ENCODE measurements at places on chromosomes 12 and 14. TPM values are rescaled to one million over a fixed set of nuclear protein-coding genes. Genes with fewer than 3 reads are reported as not detected.
A peak's percentile ranks its signal among the peaks of the same experiment; 100 is the strongest.

ACSM4 gene
- total RNA-seq, result not detected

CHFR gene
- total RNA-seq, result 44.4 TPM

SOAT2 gene
- not detected for total RNA-seq

GRCh38 chr12:87376722-87377121 lies 652.5 kb downstream of the C12orf50 start:
- no peak overlapping the region for H3K4me3 ChIP-seq
- no peak overlapping the region for H3K27ac ChIP-seq
- no peaks in the 10 kb centered on the region for H3K36me3 ChIP-seq

GRCh38 chr12:57607958-57608663 lies 3.1 kb upstream of the ARHGEF25 start:
- peaks cover 3% of the 10 kb centered on the region for H3K36me3 ChIP-seq
- DNase-seq, result no peak
- no peak overlapping the region for H3K4me3 ChIP-seq
- peaks cover 8% of the 10 kb centered on the region for H3K4me1 ChIP-seq
- H3K27me3 ChIP-seq, result peaks cover 4% of the 10 kb centered on the region

- H3K36me3 ChIP-seq, result no peaks in the 10 kb centered on the region
- H3K27me3 ChIP-seq, result no peaks in the 10 kb centered on the region
- DNase-seq, result no peak
- H3K27ac ChIP-seq, result no peak overlapping the region
Observed at GRCh38 chr14:29461101-29461500, 466.5 kb downstream of the PRKD1 start.

GRCh38 chr14:47485421-47485820 lies 190.0 kb downstream of the MDGA2 start:
- no peak overlapping the region for H3K27ac ChIP-seq
- H3K27me3 ChIP-seq, result no peaks in the 10 kb centered on the region
- no peak overlapping the region for H3K4me3 ChIP-seq
- H3K36me3 ChIP-seq, result no peaks in the 10 kb centered on the region
- DNase-seq, result no peak
- H3K4me1 ChIP-seq, result no peaks in the 10 kb centered on the region

- H3K27ac ChIP-seq, result no peak overlapping the region
- DNase-seq, result peak; percentile 76
- peaks cover 4% of the 10 kb centered on the region for H3K4me1 ChIP-seq
- no peaks in the 10 kb centered on the region for H3K27me3 ChIP-seq
Observed at GRCh38 chr12:121668750-121669520, 519 bp downstream of the MORN3 start.

DNA sequence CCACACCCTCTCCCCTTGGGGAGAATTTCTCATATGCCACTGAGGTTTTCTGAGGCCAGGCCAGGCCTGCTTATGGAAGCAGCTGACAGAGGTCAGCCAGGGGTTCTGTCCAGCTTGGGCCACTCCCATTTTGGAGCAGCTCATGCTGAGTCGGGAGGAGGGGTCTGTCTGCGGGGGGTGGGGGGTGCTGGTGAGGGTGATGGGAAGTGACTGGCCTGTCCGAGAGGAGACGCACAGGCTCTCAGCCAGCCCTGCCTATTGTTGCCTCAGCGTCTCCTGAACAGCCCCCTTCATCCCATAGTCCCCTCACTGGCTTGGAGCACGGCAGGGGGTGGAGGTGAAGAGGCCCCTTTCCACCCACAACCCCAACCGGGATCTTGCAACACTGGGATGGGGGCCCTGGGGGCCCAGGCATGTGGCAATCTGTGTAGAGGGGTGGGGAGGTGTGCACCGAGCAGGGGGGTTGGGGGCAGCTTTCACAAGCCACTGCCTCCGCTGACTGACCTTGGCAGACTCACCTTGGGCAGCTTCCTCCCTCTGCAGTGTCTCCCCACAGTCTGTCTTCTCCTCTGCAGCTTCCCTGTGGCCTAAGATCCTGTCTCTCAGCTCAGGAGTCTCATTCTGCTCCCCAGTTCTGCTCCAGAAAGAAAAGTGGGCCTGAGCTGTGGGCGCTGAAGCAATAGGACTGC lies 5.5 kb downstream of the CEBPE start:
- no peaks in the 10 kb centered on the region for H3K27me3 ChIP-seq
- no peaks in the 10 kb centered on the region for H3K36me3 ChIP-seq
- peaks cover 29% of the 10 kb centered on the region for H3K4me1 ChIP-seq
- no peak overlapping the region for H3K27ac ChIP-seq

DNA sequence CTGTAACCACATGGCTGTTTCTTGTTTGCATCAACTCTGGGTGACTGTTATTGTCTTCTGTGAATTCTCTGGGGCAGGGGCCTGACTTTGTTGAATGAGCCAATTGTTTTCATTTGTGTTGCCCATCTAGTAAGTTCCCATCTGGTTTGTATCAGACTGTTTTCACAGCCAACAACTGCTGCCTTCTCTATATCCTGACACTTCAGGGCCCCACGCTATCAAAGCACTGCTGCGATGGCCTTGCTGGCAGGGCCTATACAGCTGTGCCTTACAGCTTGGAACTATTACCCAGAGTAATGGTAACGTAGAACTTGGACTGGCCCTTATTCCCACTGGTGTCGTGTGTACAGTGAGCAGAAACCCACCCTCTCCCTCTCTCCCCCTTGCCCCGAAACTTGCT lies 104.3 kb upstream of the DACT1 start:
- no peaks in the 10 kb centered on the region for H3K36me3 ChIP-seq
- peak overlapping the region; percentile 74 for H3K27ac ChIP-seq

DNA sequence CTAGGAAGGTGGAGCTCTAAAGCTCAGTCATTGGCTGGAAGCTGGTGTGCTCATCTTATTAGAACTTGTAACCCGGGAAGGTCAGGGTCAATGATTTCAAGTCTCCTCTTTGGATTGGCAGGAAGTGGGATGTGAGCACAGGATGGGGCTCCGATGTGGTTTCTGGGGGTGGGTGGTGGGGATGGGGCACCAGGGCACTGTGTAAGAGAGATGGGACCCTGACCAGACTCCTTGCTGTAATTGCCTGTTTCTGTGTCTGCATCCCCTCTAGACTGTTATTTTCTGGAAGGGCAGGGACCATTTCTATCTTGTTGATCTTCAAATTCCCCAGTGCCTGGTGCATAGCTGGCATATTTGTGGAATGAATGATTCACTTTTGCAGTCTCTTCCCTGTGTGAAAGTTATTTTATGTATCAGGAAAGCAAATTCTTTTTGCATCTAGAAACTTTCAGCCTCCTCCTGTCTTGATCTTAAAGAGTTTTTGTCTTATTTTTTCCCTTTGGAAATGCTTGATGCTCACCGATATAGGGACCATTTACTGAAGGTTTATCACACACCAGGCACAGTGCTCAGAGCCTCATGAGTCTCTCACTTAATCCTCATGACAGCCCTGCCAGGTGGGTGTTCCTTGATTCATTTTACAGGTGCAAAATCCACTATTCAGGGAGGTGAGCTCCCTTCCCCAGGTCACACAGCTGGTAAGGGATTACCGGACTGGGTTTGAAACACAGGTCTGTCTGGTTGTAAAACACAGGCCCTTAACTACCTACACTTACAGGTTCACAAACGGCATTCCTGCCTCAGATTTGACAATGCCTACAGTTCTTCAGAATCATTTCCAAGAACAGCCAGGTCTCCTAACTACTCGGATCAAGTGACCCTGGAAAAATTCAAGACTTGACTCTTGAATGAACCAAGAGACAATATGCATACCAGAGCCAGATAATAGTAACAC lies 86.9 kb upstream of the IGF1 start:
- peak; percentile 9 for DNase-seq
- H3K27ac ChIP-seq, result no peak overlapping the region
- H3K27me3 ChIP-seq, result no peaks in the 10 kb centered on the region
- no peak overlapping the region for H3K4me3 ChIP-seq
- H3K4me1 ChIP-seq, result no peaks in the 10 kb centered on the region

GRCh38 chr12:58529897-58530741 lies 390.2 kb downstream of the LRIG3 start:
- no peaks in the 10 kb centered on the region for H3K4me1 ChIP-seq
- no peaks in the 10 kb centered on the region for H3K36me3 ChIP-seq
- H3K4me3 ChIP-seq, result no peak overlapping the region
- no peak for DNase-seq
- no peak overlapping the region for H3K27ac ChIP-seq

GRCh38 chr14:96861568-96862310 lies 64.6 kb downstream of the VRK1 start:
- no peaks in the 10 kb centered on the region for H3K4me1 ChIP-seq
- H3K27ac ChIP-seq, result no peak overlapping the region
- DNase-seq, result no peak
- no peaks in the 10 kb centered on the region for H3K27me3 ChIP-seq

GRCh38 chr14:97196336-97196735 lies 399.2 kb downstream of the VRK1 start:
- no peak overlapping the region for H3K27ac ChIP-seq
- no peaks in the 10 kb centered on the region for H3K36me3 ChIP-seq
- no peak for DNase-seq
- H3K4me3 ChIP-seq, result no peak overlapping the region

DNA sequence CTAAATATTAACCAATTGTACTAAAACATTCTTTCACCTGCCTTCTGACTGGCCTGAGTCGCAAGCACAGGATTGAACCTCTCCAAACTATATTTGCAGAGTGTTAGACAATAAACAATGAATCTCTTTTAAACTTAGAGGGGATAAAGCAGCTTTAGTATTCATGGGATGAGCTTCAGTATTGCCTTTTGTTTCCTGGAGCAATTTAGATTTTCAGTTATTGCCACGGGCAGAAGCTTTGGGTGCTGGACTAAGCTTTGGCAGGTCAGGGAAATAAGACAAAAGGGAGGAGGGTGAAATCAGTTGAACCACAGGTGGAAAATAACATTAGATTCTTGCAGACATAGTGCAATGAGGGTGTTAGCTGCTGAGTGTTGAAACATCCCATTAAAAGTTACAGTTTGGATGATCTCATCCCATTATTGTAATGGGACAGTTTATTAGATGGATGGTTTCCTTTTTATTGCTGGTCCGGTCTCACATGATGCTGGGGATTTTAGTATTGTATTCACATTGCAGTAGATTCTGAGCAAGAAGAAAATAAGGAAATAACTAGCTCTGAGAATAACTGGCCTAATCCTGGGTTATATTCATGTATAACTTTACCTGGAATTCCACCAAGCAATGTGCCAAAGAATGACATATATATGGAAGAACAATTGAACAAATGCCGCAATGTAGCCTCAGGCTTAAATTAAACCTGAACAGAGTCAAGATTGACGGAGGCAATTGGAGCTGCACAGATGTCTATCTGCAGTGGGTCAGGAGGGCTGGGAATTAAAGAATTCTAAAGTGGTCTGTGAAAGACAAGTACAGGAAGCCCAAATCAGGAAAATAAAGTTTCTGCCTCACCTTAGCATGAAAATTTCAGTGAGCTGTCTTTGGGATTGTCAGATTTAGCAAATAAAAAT lies 1092.8 kb upstream of the SEL1L start:
- H3K27ac ChIP-seq, result no peak overlapping the region
- H3K36me3 ChIP-seq, result no peaks in the 10 kb centered on the region
- no peak overlapping the region for H3K4me3 ChIP-seq
- H3K27me3 ChIP-seq, result no peaks in the 10 kb centered on the region
- no peaks in the 10 kb centered on the region for H3K4me1 ChIP-seq

DNA sequence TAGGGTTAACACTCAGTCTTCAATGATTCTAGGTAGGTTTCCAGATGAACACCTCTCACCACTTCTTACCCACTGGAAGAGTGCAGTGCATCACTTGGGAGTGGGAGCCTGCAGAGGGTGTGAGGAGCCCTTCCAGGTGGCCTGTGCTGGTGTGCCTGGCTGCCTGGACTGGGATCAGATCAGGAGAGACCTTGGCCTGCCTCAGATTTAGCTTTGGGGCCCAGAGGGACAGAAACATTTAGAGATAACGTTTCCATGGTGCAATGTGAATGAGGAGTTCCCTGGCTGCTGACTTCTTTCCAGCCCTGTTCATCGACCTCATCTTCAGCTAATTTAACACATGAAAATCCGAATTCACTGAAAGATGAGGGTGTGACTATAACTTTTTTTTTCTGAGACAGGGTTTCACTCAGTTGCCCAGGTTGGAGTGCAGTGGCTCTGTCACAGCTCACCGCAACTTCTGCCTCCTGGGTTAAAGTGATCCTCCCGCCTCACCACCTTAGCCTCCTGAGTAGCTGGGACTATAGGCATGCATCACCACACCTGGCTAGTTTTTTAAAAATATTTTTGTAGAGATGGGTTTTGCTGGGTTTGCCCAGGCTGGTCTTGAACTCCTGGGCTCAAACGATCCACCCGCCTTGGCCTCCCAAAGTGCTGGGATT lies 53.6 kb downstream of the SUSD6 start:
- no peaks in the 10 kb centered on the region for H3K27me3 ChIP-seq
- peak overlapping the region; percentile 34 for H3K27ac ChIP-seq
- no peaks in the 10 kb centered on the region for H3K36me3 ChIP-seq
- H3K4me3 ChIP-seq, result no peak overlapping the region
- DNase-seq, result no peak
- peaks cover 22% of the 10 kb centered on the region for H3K4me1 ChIP-seq

DNA sequence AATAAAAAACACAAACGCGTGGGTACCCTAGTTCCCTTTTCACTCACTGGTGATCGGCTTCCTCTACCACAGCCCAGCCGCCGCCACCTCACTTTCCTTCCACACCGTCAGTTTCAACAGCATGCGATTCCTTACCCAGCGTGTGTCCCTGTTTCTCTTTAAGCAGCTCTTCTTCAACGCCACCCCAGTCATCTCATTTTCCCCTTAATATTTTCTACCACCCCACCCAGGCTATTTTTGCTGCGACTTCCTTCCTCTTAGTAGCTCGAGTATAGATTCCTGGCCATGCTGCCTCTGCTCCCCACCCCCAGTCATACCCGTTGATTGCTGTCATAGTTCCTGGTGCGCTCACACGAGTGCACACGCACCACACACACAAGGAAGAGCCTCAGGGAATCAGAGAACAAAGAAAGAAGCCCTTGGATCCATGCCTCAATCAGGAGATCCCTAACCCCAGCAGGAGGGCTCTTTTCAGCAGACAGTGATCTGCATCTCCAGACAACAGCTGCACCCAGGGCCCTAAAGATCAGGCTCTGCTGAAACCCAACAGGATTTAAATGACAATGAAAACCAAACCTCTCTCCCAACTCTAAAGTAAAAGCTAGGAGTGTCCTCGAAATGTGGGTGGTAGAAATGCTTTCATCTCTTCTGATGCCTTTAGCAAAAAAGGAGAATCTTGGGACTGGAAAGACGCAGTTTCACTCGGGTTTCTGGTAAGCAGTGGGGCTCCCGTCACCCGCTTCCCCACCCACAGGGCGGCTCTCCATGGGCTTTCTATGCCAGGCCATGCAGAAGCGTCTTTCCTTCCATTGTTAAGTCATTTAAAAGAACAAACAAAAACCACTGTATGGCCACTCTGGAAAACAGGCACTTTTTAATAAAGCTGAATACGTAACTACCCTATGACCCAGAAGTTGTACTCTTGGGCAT lies 23.8 kb downstream of the VPS37B start:
- H3K4me3 ChIP-seq, result no peak overlapping the region
- peaks cover 31% of the 10 kb centered on the region for H3K36me3 ChIP-seq
- peak overlapping the region; percentile 96 for H3K27ac ChIP-seq
- no peaks in the 10 kb centered on the region for H3K27me3 ChIP-seq
- H3K4me1 ChIP-seq, result peaks cover 33% of the 10 kb centered on the region

Measured in lung (tissue), 17 donors.